ENCODE measurements at places on chromosomes 11 and 22. TPM values are rescaled to one million over a fixed set of nuclear protein-coding genes. Genes with fewer than 3 reads are reported as not detected.

DNA sequence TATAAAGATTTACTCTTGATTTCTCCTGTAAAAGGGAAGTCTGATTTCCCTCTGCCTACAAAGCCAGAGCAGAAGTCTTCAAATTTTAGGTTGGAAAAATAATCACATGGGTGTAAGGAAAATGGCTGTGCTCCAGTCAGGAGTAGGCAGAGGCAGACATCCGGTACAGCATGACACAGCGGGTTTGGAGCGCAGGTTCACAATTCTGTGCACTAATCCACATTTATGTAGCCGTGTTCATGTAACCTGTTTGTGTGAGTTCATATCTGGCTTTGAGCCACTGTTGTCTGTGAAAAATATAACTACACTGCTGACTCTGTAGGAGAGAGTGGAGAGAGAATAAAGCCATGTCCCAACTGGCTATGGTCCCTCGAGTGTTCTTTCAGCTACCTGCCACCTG is 248.0 kb downstream of the CASP12 start:
- DNase-seq, result no peak

DNA sequence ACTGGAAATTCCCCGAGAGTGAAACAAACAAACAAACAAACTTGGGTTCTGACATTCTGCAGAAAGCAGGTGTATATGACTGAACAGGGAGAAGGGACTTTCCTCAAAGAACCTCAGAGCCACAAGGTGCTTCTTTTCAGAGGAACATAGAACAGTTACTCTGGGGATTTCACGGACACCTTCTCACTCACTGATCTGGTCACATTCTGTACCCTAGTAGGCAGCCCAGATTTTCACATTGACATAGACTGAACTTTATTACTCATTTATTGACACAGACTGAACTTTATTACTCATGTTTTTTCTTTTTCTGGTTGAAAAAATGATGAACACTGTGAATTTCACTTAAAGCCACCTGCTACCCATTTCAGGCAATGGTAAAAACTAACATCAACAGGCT is 263.0 kb downstream of the OPCML start:
- no peak for DNase-seq

- DNase-seq, result no peak
Measured at GRCh38 chr22:43546186-43546585, 134.4 kb downstream of the MPPED1 start.

DNA sequence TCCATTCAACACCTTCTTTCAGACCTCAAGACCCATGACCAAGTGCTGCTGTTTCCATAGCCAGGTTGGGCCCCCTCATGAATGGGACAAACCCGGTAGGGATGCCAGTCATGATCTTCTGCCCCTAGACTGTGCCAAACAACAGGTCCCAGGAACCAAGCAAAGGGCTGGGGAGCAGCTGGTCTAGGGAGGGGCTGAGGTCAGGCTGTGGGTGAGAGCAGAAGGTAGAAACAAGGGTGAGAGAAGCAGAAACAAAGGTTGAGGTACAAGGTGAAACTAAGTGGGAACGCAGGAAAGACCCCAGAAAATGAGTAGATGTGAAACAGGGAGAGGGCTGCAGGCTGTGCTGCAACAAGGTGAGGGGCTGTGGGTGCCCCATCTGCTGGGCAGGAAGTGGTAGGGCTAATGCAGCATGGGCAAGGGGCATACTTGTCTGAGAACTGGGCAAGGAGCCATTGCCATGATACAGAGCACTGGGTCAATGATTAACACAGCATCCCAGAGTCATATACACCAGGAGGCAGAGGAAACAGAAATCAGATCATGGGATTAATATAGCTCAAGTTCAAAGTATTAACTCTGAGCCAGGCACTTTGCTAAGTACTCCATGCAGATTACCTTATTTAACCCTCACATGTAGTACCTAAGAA is 45.9 kb downstream of the SLC1A2 start:
- no peak for DNase-seq

DNA sequence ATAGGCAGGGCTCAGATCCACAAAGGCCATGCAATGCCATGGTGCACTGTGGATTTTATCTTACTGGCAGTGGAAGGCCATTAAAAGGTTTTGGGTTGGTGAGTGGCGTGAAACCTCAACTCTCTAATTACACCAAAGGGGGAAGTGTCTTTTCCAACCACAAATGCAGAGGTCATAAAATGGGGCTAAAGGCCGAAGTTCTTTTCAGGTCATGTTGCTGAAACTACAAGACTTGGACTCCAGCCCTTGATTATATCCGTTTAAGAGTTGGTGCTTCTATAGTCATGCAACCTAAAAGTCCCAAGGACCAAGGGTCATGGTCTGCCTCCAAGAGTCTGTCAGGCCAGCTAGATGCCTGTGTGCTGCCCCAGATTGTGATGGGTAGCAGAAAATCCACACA is 434.3 kb downstream of the RAB38 start:
- DNase-seq, result no peak

- DNase-seq, result no peak
Measured at GRCh38 chr11:2462986-2463765, 18.4 kb downstream of the KCNQ1 start.

The CRYBB2 gene
- not detected for total RNA-seq

The PDXP gene
- total RNA-seq, result 32.6 TPM

The SOX10 gene
- total RNA-seq, result not detected

The LRFN4 gene
- total RNA-seq, result 29.0 TPM
